Fibroblast of skin of scalp (primary cell): ENCODE measurements at places on chromosomes 5 and 9.

GRCh38 chr9:22108581-22109370 lies 99.7 kb upstream of the CDKN2B start:
- DNase-seq = no peak

DNA sequence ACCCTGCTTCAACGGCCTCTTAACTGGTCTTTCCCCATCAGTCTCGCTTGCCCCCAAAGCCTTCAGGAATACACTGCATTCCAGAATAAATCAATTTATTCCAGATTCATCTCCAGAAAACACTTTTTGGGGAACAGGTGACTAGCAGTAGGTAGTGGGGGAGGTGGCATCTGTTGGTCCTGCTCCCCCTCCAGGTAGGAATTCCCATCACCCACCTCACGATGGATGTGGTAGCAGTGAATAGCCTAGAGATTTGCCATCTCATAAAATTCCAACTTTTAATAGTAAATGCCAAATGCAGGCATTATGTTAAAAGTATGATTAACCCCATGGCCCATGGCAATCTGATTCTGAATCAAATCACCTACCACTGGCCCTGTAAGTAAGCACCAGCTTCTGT lies 142.7 kb downstream of the MED27 start:
- DNase-seq = no peak

DNA sequence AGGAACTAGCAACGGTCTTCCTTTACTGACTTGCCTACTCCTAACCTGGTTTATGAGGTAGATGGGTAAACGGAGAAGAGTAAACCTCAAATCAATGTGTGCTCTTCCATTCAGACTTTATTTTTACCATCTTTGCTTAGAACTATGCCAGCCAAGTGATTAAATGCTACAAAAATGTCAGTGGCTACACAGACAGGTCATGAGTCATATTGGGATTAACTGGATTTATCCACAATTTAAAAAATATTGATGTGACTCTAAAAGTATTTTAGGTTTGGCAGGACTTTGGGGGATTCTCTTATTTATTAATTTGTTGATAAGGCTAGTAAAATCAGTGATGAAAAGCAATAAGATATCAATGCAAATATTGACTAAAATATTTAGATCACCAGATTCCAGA lies 275.0 kb downstream of the PLK2 start:
- DNase-seq = peak; percentile 72

DNA sequence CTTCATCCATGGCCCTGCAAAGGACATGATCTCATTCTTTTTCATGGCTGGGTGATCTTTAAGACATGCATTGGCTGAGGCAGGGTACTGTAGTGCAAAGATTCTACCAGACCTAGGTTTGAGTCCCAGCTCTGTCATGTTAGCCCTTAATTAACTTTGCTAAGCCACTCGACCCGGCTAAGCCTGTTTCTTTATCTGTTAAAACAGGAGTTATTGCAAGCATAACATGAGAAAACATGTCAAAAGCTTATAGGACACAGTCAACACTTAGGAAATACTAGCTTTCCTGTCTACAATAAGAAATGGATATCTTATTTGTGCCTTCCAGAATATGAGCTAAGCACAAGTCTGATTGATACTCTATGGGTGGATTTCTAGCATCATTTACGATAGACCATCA lies 92.6 kb downstream of the RASEF start:
- DNase-seq = no peak

GRCh38 chr9:6068983-6069382 lies 53.6 kb upstream of the RANBP6 start:
- DNase-seq = no peak

GRCh38 chr5:27325513-27325912 lies 287.1 kb upstream of the CDH9 start:
- DNase-seq = no peak

DNA sequence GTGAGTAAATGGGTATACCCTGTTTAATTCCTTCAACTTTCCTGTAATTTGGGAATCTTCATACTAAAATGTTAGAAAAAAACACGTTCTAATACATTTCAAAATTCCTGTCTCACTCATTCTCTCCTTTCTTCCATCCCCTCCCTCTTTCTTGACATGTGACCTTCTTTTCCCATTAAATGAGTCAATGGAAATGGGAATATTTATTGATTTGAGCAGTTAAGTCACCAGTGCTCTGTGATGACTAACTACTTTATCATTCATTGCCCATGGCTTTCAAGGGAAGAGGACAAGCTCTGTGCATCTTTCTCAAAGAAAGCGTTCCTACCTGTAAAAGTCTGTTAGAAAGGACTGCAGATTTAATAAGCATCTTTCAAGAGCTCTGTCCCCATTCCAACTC lies 144.4 kb upstream of the MAP3K1 start:
- no peak for DNase-seq

- peak; percentile 48 for DNase-seq
Observed at GRCh38 chr9:8725635-8726034, 926.1 kb upstream of the DMAC1 start.

GRCh38 chr9:112380102-112380824 lies at the start of gene HSDL2:
Gene HSDL2, plus strand, starts transcription at chr9:112380108. Its CDS starts 56 bp downstream, at chr9:112380164.
- DNase-seq = peak; percentile 31

DNA sequence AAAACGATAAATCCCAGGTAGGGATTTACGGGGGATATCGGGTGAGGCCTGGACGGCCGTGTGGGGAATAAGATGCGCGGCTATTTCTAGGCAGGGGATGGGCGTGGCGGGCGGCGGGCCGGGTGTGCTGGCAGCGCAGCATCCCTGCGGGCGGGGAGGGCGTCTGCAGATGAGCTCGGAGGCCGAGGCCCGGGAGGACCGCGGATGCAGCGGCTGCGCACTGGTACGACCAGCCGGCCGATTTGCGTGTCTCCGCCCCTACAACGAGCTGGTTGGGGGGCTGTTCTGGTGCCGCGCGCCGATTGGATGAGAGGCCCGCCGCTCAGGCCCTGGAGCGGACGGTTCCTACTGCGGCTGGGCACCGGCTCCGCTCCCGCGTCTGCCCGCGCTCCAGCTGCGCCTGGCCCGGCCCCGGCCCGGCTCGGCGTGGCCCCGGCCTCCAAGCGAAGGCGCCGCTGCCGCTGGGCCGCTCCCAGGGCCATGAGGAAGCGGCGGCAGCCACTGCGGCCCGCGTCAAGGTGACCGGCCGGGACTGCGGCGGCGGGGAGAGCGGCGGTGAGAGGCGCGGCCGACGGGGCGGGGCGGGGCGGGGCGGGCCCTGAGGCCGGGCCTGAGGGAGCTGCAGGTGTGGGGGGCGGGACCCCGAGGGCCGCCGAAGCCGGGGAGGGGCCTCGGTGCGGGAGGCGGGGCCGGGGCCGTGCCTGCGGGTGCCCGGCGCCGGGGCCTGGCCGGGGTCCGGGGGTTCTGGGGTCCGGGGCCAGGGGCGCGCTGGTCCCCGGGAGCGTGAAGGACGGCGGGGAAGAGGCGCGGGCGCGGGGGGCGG lies at the start of gene RALGPS1:
RALGPS1 (plus strand) TSS at position 325 of the 823 bp plus-strand sequence. CDS start 47,508 bp downstream, outside the sequence.
- peak; percentile 94 for DNase-seq

DNA sequence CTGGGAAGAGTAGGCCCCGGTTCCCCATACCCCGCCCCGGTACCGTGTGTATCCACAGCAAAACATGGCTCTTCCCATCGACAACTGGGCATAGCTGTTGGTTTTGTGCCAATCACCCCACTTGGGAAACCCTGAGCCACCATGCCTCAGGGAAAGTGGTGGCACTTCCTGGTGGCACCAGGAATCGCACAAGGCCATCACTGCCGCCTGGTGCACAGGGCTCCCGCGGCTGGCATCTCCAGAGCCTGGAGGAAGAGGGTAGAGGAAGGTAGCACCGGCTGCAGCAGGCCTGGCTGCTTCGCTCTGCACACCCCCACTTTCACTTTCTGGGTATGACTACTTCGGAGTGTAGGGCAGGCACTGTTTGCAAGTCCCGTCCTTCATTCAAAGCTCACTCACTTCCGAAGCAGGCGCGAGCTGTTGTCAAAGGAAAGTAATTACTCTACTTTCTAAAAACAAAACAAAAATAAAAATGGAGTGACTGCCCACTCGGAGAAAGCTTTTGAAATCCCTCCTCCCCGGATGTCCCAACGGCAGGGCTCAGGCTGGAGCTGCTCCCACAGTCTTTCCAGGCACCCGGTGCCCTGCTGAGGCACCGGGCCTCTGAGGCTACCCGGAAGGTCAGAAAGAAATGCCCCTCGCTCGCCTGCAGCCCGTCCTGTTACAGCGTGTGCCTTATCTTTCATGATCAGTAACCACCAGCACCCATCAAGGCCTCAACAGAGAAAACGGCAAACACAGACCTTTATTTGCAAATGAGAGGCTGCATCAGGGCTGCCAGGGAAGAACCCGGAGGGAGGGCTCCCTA lies 2.0 kb downstream of the BRD3 start:
- DNase-seq = peak; percentile 30

- DNase-seq = no peak
Observed at GRCh38 chr5:112625689-112626438, 111.8 kb upstream of the APC start.

- no peak for DNase-seq
Observed at GRCh38 chr5:158451993-158452672, 593.2 kb upstream of the CLINT1 start.

GRCh38 chr5:1654786-1655495 lies 131.2 kb upstream of the LPCAT1 start:
- DNase-seq = no peak

DNA sequence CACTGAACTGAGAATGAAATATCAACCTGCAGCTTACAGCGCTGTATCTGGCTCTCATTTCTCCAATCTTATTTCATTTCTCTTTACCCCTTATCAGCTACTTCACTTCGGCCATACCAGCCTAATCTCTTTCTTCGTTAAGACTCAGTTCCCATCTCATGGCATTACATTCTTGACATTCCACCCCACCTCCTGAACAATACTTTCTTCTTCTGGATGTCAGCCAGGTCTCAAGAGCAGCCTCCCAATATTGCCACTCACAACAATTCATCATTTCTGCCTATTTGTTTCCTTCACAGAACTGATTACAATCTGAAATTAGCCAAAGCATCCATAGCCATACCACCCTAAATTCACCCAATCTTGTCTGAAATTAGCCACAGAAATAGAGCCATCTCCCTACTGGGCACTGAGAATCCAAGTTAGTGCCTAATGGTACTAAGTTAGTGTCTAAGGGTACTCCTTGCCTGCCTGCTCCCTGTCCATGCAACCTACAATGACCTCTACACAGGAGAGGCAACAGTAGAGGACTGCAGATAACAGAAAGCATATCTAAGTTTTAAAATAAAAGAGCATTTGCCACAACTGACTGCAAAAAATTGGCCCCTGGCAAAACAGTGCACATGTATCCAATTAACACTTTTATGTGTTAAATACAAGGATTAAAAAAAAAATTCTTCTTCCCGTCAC lies 35.2 kb downstream of the SETX start:
- DNase-seq = peak; percentile 16

DNA sequence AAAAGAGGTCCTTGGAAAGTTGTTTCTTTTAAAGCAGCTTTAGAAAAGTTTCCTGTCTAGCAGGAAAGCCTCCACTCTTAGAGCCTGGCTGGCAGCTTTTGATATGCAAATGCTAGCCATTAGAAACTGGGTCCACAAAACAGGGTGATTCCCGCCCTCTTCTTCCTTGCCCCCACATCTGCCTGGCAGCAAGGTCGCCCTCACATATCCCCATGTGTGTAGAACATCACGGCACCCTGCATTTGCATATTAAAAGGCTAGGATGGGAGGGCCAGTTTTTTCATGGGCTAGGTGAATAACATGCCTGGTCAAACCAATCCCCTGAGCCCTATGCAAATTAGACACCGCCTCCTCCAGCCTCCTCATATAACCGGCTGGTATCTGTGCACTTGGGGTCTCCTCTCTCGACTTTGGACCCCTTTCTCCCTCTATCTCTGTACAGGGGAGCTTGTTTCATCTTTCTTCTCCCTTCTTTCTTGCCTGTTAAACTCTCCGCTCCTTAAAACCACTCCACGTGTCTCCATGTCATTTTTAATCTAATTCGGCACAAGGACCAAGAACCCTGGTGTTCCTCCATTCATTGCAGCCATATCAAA lies 426.8 kb upstream of the CTNND2 start:
- DNase-seq = no peak

GRCh38 chr5:141349917-141350619 lies at the start of gene PCDHGB1:
Gene PCDHGB1, plus strand, starts transcription at chr5:141350099. Its CDS starts 162 bp downstream, at chr5:141350261.
- DNase-seq = peak; percentile 60

DNA sequence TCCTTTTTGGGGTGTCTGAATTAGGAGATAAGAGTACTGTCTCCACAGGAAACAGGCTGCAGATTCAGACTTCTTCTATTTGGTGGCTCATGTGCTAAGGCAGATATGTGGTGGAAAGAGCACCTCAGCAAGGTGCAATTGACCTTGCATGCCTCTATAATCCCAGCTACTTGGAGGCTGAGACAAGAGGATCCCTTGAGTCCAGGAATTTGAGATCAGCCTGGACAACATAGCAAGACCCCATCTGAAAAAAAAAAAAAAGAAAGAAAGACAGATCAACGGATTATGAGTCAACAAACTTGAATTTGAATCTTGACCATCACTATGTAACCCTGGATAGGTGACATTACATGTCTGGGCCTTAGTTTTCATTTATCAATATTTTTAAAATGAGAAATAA lies 44.4 kb downstream of the RFK start:
- no peak for DNase-seq

- DNase-seq = no peak
Observed at GRCh38 chr9:31587146-31587545, 797.3 kb upstream of the ACO1 start.

DNA sequence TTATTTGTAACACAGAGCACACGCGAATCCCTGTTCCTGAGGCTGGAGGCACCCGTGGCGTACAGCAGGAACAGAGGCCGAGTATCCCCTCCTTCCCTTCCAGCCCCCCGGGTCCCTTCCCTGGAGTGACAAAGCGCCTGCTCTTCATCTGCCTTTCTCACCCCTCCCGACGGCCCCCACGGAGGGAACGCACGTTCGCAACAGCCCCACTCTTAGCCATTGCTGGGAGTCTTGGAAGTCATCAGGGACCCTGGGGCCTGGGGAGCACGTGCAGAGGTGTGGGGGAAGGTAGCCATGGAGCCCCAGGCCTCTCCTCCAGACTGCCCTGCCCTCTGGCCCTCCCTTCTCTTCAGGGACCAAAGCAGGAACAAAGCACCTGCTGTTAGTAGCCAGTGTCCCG lies 2.5 kb downstream of the AGPAT2 start:
- DNase-seq = no peak

DNA sequence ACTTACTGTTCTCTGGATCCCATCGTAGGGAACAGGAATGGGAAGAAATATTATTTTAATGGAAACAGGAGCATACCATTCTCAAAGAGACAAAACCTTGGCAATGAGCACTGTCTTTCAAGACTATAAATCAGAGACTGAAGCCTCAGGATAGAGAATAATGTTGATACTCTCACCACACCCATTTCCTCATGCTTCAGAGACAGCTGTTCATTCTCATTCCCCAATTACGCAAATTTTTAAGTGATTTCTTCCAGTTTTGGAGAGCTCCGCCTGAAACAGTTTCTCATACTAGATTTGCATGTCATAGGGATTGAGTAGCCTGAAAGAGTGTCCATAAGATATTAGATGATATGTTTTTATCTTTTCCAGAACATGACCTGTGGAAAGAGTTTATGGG lies 290.5 kb upstream of the RASA1 start:
- no peak for DNase-seq

DNA sequence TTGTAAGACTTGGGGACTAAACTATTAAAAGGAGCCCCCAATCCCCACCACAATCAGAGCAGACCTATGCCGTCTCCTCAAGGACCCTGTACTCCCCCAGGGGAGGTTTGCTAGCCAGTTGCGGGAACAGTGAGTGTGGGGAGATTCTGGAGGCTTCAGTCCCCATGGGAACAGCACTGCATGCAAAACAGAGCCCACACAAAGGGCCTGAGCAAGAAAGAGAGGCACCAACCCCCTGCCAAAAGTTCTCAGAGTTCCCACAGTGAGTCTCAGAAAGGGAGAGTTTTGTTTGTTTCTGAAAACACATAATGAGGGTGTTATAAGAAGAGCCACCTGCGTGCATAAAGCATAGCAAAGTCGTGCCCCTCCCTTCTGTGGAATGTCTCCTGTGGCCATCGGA lies 56.6 kb downstream of the CFAP90 start:
- no peak for DNase-seq
